Tibial nerve (tissue), 4 donors: ENCODE measurements at places on chromosomes 4 and X. TPM values are rescaled to one million over a fixed set of nuclear protein-coding genes. Genes with fewer than 3 reads are reported as not detected.

DNA sequence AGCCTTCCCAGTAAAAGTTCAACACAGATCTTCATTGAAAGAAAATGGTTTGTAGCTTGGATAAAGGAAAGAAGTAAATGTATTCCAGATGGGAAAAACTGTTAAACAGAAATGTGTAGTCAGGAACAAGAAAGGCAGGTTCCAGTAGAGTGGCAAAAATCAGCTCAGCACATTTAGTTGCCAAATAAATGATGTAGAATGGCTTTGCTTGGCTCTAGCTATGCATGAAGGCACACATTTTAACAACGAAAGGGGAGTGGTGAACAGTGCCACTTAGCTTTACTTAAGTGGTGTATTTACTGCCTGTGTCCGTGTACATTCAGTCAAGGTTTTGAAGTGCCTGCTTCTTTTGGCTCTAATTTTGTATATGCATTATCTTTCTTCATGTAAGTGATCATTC is 644.5 kb upstream of the ATOH1 start:
- H3K36me3 ChIP-seq, result no peaks in the 10 kb centered on the region
- no peaks in the 10 kb centered on the region for H3K27me3 ChIP-seq
- H3K27ac ChIP-seq, result no peak overlapping the region
- no peak overlapping the region for H3K4me3 ChIP-seq
- no peak for DNase-seq

DNA sequence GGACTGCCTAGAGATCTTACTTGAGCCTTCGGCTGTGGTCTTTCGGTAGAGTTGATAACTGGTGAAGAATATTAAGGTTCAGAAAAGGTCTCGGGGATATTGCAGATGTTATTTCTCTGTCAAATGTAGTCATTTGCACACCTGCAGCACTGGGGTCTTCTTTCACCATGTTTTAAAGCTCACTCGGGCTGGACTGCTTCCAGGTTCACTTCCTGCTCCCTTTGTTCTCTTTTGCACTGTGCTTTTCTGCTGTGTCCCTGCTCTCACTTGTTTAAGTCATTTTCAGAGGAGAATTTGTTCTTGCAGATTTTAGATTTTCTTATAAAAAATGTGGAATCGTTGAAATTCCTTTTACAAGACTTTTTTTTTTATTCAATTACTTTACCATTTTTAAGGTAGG is 68.5 kb downstream of the BMPR1B start:
- H3K4me3 ChIP-seq, result no peak overlapping the region
- H3K4me1 ChIP-seq, result peaks cover 27% of the 10 kb centered on the region
- H3K36me3 ChIP-seq, result no peaks in the 10 kb centered on the region
- DNase-seq, result no peak
- H3K27ac ChIP-seq, result no peak overlapping the region
- H3K27me3 ChIP-seq, result no peaks in the 10 kb centered on the region

GRCh38 chr4:8317474-8317873 is 47.9 kb downstream of the HTRA3 start:
- no peaks in the 10 kb centered on the region for H3K4me1 ChIP-seq
- H3K4me3 ChIP-seq, result no peak overlapping the region
- no peak for DNase-seq

DNA sequence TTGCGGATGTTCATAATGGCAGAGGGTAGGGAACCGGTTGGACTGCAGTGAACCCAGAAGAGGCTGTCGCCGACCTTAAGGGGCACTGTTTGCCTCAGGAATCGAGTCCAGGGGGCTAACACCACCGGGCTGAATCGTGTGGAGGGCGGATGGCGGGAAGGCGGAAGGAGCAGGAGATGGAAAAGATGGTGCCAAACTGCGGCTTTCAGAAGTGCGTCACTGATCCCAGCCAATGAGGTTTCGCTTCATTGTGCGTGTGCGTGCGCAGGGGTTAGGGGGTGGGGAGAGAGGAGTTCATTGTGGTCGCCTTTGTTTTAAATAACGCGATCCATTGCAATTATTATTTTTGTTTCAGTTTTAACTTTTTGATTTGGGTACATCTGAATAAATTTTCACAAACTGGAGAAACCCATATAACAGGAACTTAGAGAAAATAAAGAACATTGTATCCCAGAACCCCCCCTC is at the start of gene NAA11:
Gene NAA11, minus strand, starts transcription at position 198 of the 465 bp plus-strand sequence. Its CDS starts 184 bp downstream, at position 14.
- H3K4me1 ChIP-seq, result no peaks in the 10 kb centered on the region
- DNase-seq, result no peak
- H3K27me3 ChIP-seq, result no peaks in the 10 kb centered on the region
- no peaks in the 10 kb centered on the region for H3K36me3 ChIP-seq
- H3K27ac ChIP-seq, result no peak within 1 kb of the TSS

- H3K27me3 ChIP-seq, result no peaks in the 10 kb centered on the region
- peak overlapping the region; percentile 48 for H3K4me3 ChIP-seq
- H3K27ac ChIP-seq, result no peak overlapping the region
- no peaks in the 10 kb centered on the region for H3K36me3 ChIP-seq
Measured at GRCh38 chr4:103098756-103099440, 736 bp downstream of the BDH2 start.

DNA sequence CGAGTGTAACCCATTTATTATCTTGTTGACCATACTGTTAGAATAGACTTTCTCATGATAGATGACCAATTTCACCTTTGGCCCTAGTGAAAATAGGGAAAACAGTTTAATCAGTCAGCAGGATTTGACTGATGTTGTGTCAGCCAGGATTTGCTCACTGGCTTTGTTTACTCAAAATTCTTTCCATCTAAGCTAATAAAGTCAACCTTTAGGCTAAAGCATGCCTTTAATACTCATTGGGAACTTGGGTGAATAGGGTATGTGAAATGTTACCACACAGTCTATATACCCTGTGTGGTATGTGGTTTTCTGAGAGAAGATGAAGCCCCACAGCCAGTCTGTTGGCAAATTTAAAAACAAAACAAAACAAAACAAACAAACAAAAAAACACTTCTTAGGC is 18.7 kb upstream of the SPANXB1 start:
- no peaks in the 10 kb centered on the region for H3K36me3 ChIP-seq
- H3K4me3 ChIP-seq, result no peak overlapping the region
- DNase-seq, result no peak
- H3K27ac ChIP-seq, result no peak overlapping the region

ARX gene
- total RNA-seq, result not detected
